ENCODE measurements at places on chromosomes 4 and X.

DNA sequence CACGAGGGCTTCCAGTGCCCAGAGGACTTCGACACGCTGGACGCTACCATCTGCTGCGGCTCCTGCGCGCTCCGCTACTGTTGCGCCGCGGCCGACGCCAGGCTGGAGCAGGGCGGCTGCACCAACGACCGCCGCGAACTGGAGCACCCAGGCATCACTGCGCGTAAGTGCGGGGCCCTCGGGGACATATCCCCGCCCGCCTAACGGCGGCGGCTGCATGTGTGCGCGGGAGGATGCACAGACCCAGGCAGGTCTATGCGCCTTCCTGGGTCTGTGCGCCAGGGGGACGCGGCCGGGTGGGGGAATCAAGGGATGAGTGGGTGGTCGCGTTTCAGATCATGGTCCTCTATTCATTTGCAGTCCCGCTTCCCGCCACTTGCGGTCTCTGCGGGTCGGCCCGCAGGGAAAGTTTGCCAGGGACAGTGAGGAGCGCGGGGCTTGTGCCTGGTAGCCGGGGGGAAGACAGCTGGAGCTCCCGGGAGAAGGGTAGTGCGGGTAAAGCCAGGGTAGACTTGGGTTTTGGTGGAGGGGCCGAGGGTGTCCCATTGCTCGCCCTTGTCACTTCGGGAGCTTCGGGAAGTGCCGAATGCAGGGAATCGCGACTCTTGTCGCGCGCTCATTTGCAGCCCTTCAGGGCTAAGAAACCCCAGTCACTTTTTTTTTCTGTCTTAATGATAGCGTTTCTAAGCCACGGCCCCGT lies 1.0 kb downstream of the SHISA3 start:
- peak; percentile 47 for DNase-seq

DNA sequence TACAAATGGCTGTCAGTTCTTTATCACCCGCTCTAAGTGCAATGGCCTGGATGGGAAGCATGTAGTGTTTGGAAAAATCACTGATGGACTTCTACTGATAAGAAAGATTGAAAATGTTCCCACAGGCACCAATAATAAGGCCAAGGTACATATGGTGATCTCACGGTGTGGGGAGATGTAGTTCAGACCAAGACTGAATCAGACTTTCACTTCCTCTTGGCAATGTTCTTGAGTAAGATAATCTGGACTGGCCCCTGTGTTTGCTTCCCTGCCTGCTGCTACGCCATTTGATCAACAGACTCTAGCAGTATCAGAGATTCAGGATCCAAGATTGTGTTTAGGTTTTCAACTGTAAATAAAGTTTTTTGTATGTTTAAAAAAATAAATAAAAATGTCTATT lies 682.2 kb upstream of the AMOT start:
- DNase-seq: no peak

DNA sequence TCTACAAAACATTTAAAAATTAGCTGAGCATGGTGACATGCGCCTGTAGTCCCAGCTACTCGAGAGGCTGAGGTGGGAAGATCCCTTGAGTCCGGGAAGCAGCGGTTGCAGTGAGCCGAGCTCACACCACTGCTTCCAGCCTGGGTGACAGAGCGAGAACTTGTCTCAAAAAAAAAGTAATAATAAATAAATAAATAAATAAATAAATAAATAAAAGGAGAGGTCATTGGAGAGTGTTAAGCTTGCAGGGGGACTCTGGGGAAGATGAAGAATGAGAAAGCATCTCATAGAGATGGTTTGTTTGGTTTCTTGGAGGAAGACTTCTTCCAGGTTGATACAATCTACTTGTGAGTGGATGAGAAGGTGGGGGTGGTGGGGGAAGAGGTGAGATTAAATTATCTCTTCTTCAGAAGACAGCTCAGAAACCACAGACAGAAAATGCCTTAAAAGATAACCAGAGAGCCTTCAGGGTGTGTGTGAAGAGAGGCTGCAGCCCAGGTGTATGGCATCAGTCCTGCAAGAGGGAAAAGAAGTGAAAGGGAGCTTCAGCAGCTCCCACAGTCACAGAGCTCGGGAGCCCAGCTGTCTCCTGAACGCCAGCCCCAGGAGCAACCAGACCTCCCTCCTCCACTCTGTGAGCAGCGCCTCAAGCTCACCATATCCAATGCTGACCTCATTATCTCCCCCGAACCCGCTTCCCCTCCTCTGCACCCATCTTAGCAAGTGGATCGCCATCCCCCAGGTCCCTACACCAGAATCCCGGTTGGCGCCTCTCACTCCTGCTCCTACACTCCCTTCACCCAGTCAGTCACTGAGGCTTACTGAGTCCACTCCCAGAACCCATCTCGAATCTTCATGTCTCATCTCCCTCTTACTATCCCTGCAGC lies 48.2 kb downstream of the RBM47 start:
- no peak for DNase-seq

DNA sequence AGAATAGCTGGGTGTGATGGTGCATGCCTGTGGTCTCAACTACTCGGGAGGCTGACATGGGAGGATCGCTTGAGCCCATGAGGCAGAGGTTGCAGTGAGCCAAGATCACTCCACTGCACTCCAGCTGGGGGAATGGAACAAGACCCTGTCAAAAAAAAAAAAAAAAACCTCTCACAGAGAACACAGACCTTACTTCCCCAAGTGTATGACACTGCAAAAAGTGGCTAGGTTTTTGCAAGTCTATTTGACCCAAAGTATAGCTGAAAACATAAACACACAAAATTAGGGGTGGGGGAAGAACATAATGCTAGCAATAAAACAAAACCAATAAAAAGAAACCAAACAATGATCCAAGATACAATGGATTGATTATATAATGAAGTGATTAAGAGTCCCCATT lies 6.7 kb downstream of the LAMP2 start:
- DNase-seq: no peak

DNA sequence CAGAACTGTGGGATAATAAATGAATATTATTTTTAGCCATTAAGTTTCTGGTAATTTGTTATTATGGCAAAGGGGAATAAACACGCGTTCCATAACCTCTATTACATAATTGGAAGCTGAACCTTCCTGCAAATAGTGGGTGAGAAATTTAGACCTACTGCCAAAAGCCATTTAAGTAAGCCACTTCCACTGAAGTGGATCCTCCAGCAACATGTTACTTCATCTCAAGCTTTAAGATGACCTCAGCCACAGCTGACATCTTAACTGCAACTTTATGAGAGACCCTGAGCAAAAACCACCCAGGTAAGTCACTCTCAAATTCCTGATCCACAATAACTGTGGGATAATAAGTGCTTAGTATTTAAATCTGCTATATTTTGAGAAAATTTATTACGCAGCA lies 1048.6 kb downstream of the FAM133A start:
- DNase-seq: no peak

DNA sequence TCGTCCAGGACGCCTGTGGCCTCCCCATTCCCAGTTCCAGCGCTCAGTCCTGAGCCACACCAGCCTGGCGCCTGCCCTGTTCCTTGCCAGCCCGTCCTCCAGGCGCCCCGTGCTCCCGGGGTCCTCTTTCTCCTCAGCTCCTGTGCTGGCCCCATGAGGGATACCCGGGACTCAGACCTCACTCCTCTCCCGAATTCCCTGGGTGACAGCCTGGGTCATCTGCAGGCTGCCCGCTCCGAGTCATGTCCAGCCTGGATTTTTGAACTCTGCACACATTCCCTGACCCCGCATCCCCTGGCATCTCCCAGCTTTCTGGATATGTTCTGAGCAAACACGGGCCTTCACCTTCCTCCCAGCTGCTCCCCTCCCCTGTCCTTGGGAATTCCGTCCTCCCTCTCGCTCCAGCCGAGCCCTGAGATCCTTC lies 14.9 kb upstream of the ADD1 start:
- no peak for DNase-seq

DNA sequence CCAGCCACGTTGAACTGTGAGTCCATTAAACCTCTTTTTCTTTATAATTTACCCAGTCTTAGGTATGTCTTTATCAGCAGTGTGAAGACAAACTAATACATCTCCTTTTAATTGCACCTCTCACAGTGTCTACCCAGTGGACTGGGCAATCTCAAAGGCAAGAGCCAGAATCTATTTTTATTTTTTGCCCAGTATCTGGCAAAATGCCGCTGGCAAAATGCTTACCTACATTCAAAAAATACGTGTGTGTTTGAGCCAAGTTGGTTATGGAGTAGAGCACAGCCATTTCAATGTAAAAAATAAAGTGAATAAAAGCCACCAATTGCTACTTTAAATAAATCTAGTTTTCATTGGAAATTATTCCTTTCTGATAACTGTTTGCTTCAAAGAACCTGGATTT lies 199.9 kb downstream of the GC start:
- DNase-seq: no peak

GRCh38 chr4:84957514-84958420 lies 8.7 kb downstream of the WDFY3 start:
- no peak for DNase-seq

DNA sequence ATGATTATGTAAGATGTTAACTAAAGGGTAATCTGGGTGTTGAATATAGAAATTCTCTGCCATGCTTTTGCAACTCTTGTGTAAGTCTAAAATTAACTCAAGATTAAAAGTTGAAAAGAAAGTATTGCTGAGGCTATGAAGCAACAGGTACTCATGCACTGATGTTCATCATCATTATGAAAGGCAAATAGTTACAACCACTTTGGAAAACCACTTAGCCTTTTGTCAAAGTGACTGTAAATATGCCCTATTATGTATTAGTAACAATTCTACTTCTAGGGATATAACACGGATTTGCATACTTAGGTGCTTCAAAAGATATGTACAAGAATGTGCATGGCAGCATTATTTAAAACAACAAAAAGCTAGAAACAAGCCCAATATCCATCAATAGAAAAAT lies 227.8 kb upstream of the CXXC4 start:
- no peak for DNase-seq

DNA sequence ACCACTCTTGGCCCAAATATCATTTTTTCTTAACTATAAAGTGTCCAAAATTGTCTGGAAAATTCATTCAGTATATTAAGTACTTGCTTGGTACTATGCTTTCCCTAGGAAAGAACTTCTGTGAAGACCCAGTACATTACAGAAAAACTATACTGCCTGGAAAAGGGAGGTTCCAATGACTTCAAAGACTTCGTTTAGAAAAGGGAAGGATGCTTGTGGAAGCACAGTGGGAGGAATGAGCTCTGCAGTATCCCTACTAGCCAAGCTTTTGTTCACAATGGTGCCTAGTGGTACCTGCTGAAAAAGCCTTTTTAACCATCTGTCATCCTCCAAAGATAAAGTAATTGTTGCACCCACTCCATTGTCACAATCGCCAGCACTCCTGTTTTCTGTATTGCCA lies 7.2 kb downstream of the TEC start:
- no peak for DNase-seq

GRCh38 chr4:150588316-150588715 lies 6.4 kb downstream of the MAB21L2 start:
- DNase-seq: no peak

- DNase-seq: no peak
These were observed 44.4 kb downstream of the TSC22D3 start for GRCh38 chrX:107730991-107731766.

DNA sequence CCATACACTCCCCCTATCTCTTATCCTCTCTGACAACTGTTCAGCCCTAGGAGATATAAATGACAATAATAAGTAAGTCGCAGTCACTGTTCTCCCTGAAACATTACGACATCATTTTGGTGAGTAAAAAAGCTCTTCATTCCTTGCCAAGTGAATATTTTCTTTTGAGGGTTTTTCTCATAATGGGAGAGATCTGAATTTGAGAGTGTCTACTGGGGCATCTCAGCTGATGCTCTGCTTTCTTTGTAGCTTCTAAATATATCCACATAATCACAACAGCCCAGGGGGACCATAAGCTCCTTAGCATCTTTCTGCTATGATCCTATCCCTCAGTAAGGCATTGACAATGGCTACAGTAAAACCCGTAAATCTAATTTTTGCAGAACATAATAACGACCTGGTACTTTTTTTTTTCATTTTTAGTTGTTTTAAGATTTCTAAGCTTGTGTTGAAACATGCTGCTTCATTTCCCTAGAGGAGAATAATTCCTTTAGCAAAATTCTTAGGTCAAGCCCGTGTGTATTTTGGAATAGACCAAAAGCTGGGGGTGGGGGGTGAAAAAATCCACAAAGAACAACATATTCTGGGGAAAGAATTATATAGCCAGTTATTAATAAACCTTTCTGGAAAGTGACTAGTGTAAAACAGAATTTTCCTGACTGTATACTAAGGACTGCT lies 78.1 kb upstream of the GPM6B start:
- no peak for DNase-seq

DNA sequence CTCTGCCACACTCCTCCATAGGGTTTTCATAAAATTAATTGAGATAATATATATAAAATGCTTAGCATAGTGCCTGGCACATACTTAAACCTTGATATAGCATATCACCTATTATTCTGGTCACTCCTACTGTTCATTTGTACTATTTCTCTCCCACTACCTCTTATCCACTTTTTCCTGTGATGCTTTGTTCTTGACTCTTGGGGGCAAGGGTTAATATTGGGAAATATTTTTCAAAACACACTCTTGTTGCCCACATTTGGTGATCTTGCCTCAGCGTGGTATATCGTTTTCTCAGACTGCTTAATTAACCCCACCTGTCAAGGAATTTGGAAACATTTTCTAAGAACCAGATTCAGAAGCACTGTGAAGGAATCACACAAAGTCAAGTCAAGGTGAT lies 16.3 kb downstream of the SERPINA7 start:
- no peak for DNase-seq

GRCh38 chr4:158606969-158607368 lies 64.7 kb downstream of the C4orf46 start:
- DNase-seq: no peak

- DNase-seq: no peak
These were observed 33.0 kb upstream of the KIAA0232 start for GRCh38 chr4:6749340-6750171.

All from activated CD8-positive, alpha-beta memory T cell treated with anti-CD3 and anti-CD28 coated beads, Interleukin-2, amount 10 ng/mL, durations not matched to agents 7 days and 5 days (primary cell).